ENCODE measurements at places on chromosomes 13 and 19.

GRCh38 chr13:63124863-63125262, 1709.2 kb upstream of the PCDH20 start:
- DNase-seq, result no peak

DNA sequence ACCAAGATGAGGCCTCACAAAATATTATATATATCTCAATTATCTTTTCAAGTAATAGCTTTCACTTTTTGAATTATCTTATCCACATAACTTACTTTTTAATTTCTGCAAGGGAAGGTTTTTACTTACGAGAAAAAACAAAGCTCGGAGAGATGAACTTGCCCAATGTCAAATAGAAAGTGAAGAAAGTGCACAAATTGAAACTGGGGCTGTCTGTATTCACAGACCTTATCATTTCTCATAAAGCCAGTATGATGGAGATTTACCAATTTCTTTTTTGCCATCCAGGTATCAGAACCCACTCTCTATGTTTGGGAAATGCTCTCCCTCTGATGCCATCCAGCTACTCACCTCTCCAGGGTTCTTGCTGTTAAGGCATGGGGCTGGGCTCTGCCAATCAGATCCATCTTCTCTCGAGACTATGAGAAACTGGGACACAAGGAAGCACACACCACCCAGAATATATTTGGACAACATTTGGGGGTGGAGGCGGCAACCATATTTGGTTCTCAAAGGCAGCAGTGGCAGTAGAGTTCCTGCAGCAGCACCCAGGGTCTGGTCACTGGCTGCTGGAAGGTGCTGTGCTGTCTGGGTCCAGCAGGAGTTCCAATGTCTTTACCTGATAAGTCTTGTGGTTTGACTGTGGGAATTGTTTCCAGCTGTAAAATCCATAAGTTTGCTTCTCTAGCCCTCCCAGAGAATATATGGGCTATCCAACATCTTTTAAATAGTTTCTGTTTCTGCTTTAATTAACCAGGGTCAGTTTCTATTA, 45.8 kb upstream of the SCEL start:
- no peak for DNase-seq

DNA sequence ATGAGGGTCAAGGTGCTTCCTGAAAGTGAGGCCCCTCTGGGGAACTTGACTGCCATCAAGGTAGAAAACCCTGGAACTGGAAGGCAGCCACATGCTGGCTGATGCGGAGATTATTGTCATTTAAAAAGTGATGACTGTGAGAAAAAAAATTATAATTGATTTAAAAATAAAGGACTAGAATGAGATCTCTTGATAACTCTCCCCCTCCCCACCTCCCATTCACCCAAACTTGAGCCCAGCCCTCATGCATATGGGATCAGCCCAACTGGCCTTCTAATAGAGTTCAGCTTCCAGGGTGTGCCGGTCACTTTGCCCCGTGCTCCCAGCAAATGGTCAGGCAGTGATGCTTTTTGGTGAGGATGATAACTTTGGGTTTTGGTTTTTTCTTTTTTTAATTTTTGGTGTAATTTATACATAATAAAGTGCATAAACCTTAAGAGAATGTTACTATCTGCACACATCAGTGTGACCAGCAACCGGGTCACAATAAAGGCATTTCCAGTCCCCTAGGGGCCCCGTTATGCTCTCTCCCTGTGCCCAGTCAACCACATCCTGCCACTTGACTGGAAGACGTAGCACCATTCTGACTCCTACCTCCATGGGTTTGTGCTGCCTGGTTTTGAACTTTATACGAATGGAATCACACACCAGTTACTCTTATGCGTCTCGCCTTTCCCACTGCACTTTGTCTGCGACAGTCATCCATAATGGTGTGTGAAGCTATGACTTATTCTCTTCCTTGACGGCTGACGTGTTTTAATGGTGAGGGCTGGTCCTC, 187.9 kb downstream of the USP12 start:
- no peak for DNase-seq

DNA sequence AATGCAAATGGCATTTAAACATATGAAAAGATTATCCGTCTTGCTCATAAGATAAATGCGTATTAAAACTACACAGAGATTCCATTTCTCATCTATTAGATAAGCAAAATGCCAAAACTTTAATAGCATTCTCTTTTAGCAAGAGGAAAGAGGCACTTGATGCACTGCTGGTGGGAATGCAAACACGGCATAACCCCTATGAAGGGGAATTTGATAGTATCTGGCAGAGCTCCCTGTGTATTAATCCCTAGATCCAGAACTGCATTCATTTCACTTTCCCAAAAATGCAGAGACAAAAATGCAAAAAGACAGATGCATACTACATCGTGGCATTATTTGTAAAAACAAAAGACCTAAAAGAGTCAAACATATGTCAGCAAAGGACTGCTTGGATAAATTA, 193.6 kb upstream of the STARD13 start:
- no peak for DNase-seq

GRCh38 chr13:112675366-112675756, 14.5 kb upstream of the ATP11A start:
- DNase-seq, result no peak

DNA sequence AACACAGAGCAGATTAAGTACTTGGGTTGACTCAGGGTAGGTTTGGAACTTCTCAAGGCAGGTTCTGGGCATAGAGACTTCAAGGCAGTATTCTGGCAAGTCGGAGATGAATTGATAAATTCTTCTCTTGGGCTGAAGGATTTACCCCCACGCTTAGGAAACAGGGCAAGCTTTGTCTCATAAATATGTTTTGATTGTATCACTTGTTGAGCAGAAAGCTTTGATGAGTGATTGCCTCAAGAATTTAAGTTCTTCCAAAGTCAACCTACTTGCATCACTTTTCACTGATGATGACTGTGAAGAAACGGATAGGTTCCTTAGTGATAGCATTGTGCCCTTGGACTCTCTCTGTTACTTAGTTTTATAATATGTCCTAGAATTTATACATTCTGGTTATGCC, 258.6 kb upstream of the DACH1 start:
- no peak for DNase-seq

GRCh38 chr19:2724148-2724557, 3.0 kb upstream of the DIRAS1 start:
- no peak for DNase-seq

DNA sequence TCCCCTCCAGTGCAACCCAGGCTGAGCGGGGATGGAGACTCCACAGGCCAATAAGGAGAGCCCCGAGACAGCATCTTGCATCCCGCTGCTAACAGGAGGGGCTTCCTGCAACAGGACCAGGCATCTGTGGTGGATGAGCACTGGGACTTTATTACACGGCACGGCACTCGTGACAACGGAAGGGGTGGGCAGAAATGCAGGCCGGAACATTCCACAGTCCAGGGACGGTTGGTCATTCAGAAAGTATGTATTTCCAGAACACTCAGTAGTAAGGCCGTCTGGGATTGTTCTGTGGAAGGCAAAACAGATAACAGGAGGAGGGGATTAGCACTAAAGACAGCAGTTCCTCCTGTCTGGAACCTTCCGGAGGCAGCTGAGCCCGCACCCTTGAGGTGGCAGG, 3.3 kb upstream of the TM6SF2 start:
- no peak for DNase-seq

DNA sequence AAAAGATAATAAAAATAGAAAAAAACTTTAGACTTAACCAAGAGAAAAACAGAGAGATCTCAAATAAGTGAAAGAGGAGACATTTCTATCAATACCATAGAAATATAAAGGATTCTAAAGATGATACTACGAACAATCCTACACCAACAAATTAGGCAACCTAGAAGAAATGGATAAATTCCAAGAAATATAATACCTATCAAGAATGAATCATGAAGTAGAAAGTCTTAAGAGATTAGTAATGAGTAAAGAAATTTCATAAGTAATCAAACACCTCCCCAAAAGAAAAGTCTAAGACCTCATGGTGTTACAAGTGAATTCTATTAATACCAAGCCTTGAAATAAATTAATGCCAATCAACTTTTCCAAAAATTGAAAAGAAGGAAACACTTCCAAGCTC, 1584.5 kb upstream of the MIR17HG start:
- no peak for DNase-seq

DNA sequence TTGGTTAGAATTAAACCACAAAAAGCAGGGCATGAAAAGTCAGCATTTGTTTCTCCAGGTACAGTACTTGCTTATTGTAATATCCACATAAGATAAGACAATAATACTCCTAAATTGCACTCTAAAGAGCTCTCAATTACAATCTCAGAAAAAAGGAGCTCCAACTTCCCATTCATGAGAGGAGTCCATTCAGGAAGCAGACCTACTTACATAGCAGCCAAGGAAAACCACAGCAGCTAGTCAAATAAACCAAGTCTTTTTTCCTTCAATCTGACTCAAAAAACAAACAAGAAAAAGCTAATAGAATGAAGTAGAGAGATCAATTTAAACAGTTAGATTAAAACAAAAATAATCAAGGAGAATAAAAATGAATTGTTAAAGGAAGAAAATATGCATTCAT, 885.2 kb upstream of the SLITRK6 start:
- no peak for DNase-seq

DNA sequence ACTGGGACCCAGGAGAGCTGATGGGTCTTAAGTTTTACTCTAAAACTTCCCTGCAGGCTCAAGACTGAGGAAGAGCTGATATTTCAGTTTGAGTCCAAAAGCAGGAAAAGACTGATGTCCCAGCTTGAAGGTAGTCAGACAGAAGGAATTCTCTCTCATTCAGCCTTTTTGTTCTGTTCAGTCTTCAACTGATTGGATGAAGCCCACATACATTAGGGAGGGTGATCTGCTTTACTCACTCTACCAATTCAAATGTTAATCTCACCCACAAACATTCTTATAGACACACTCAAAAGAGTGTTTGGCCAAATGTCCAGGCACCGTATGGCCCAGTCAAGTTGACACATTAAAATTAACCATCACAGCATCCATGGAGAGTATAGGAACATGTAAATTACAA, 173.5 kb downstream of the KCNRG start:
- no peak for DNase-seq

DNA sequence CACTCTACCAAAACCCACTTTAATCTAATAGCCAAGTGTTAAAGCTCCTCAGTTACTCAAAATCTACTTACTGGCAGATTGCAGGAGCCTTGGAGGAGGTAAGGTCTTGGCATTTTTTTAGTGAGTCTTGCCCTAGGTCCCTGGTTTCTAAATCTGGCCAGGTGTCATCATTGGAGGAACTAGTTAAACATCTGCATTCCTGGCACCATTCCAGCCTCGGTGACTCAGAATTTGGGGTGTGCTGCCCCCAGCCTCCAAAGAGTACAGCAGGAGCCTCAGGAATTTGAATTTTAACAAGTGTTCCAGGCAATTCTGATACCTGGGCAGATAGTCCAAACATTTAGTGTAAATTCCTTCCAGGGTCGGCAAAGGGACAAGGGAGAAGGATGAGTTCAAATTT, 37.4 kb downstream of the KLF5 start:
- no peak for DNase-seq

DNA sequence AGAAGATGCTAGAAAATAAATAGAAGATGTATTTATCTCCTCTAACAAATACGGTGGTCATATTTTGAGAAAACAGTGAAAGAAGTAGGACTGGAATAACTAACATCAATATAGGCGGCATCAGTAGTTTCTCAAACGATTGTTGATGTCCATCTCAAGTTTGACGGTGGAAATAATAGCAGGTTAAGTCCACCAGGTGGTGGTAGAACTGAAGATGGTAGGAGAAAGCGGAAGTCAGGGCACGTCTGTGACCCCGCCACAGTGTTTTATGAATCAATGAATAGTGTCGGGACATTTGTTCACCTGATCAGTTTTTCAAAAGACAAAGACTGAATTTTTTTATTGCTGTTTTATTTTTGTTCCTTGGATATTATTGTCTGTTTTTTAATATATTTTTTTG, 706.4 kb upstream of the SLC10A2 start:
- DNase-seq, result no peak

GRCh38 chr13:110310541-110311442, 3.7 kb downstream of the COL4A2 start:
- no peak for DNase-seq

DNA sequence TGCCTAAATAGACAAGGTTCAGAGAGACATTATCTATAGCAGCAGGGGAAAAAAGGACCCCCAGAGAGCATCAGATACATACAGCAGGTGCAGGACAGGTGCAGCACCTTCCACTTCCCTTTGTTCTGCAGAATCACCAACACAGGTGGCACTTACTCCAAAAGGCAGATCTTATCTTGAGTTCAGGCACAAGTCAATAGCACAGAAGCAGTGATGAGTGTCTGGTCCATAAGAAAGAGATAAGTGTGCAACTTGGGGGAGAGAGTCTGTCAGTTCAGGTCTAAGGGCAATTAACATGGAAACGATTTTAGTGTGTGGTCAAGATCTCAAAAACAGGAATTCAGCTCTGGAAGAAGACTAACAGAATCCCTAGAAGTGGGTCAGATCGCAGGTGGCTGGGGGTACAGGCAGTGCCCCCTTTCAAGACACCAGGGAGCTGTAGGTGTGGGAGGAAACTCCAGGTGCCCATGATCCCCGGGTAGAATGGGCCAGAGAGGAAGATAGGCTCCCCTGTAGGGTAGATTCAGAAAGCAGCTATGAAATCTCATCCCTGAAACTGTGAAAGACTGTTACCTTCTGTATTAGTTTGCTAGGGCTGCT, 40.6 kb downstream of the TNFSF11 start:
- DNase-seq, result no peak

DNA sequence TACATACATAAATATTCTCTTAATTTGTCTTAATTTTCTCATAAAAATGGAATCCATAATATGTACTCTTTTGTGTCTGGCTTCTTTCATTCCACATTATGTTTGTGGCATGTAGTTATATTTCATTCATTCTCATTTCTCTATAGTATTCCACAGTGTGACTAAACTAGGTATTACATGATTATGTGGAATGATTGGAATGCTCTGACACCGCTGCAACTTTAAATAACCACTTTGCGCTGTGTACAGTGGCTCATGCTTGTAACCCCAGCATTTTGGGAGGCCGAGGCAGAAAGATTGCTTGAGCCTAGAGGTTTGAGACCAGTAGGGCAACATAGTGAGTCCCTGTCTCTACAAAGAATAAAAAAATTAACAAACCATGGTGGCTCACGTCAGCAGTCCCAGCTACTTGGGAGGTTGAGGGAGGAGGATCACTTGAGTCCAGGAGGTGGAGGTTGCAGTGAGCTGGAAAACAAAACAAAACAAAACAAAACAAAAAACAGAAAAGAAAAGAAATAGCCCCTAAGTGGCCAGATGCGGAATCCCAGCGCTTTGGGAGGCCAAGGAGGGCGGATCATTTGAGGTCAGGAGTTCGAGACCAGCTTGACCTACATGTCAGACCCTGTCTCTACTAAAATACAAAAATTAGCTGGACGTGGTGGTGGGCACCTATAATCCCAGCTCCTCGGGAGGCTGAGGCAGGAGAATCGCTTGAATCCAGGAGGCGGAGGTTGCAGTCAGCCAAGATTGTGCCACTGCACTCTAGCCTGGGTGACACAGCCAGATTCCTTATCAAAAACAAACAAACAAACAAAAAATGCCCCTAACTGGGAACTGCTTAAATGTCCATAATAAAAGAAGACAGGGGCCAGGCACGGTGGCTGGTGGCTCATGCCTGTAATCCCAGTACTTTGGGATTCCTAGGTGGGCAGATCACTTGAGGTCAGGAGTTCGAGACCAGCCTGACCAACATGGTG, 8.0 kb upstream of the SAE1 start:
- no peak for DNase-seq

- DNase-seq, result no peak
These were observed 43.4 kb downstream of the TPT1 start for GRCh38 chr13:45297456-45298205.

- no peak for DNase-seq
These were observed 90.3 kb upstream of the SOX1 start for GRCh38 chr13:111976474-111977178.
